ENCODE measurements at places on chromosomes 16 and 17.
A peak's percentile ranks its signal among the peaks of the same experiment; 100 is the strongest.

GRCh38 chr16:73047536-73048291 is at the start of gene ZFHX3:
ZFHX3 (minus strand) TSS chr16:73048128; CDS start chr16:72960145, 87,983 bp downstream.
- DNase-seq: peak; percentile 58

GRCh38 chr16:12271006-12271405 is 294.5 kb downstream of the SNX29 start:
- no peak for DNase-seq

DNA sequence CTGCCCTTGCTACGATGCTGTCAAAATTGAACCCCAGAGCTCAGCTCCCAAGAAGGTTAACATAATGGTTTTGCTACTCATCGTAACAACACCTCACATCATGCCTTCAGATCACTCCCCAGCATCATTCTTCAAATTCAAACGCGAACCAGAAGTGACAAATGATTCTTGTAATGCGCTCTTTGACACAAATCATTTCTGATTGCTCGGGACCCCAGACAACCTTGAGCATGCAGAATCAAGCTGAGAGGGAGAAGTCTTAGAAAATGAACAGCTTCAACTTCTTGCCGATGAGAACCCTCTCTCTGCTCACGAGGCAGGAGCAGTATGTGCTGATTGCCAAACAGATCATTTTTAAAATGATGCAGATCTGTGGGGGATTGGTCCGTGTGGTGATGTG is 241.0 kb upstream of the ASIC2 start:
- DNase-seq: no peak

GRCh38 chr16:56848955-56849689 is 15.9 kb upstream of the SLC12A3 start:
- no peak for DNase-seq

GRCh38 chr17:15947271-15947670 is 2.3 kb downstream of the ADORA2B start:
- DNase-seq: no peak

DNA sequence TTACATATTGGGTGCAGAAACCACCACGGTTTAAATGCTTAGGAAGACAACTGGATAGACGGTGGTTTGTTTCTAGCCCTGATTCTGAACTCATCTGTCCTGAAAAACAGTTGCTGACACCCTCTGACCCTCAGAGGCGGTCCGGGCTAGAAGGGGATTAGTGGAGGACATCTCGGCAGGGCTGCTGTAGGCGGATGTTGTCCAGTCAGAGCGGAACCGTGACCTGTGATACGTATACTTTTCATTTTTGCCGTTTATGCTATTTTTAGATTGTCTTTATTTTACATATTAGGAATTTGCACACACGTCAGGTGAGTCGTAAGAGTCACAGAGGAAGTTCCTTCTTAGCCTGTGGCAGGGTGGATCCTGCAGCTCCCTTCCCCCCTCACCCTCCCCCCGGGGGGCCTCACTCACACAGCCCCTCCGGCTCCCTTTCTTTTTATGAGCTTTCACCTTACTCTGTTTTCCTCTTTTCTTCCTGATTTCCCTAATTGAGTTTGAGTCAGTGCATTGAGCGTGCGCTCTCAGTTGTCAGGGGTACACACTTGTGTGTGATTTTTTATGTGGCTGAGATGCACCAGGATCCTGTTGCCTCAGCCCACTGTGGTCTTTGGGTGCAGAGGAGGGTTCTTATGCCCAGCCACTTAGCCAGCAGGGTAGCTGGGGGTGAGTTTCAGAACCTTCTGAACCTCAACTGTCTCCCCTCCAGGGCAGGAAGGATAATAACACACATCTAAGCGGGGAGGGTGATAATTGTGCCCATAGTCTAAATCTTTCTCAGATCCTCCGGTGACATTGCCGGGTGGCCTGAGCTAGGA is 211.1 kb upstream of the CHMP6 start:
- DNase-seq: peak; percentile 70

GRCh38 chr16:19113577-19114358 is at the start of gene ITPRIPL2:
ITPRIPL2 (plus strand) TSS chr16:19113964; CDS start chr16:19114462, 498 bp downstream.
- DNase-seq: peak; percentile 43

GRCh38 chr16:81652798-81653505 is 126.1 kb upstream of the PLCG2 start:
- DNase-seq: no peak

- no peak for DNase-seq
Observed at GRCh38 chr16:72159386-72159785, 12.6 kb downstream of the PMFBP1 start.

DNA sequence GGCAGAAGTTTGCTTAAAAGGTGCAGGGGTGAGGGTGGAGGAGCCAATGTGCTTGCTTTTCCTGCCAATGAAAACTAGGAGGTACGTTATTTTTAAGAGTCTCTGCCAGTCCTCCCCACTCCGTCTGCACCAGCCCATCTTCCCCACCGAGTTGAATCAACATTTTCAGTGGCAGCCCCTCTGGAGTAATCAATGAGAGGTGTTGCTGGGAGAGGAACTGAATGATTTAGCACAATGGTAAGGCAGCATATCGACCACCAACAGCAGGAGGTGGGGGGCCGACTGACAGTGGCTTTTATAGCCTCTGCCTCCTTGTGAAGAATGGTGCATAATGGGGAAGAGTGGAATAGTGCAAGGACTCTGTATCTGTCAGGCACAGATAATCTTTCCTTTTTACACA is 1465.0 kb upstream of the GOT2 start:
- no peak for DNase-seq

- DNase-seq: no peak
Observed at GRCh38 chr17:71432378-71433315, 688.2 kb upstream of the SOX9 start.

- no peak for DNase-seq
Observed at GRCh38 chr16:50932348-50932935, 190.6 kb downstream of the CYLD start.

DNA sequence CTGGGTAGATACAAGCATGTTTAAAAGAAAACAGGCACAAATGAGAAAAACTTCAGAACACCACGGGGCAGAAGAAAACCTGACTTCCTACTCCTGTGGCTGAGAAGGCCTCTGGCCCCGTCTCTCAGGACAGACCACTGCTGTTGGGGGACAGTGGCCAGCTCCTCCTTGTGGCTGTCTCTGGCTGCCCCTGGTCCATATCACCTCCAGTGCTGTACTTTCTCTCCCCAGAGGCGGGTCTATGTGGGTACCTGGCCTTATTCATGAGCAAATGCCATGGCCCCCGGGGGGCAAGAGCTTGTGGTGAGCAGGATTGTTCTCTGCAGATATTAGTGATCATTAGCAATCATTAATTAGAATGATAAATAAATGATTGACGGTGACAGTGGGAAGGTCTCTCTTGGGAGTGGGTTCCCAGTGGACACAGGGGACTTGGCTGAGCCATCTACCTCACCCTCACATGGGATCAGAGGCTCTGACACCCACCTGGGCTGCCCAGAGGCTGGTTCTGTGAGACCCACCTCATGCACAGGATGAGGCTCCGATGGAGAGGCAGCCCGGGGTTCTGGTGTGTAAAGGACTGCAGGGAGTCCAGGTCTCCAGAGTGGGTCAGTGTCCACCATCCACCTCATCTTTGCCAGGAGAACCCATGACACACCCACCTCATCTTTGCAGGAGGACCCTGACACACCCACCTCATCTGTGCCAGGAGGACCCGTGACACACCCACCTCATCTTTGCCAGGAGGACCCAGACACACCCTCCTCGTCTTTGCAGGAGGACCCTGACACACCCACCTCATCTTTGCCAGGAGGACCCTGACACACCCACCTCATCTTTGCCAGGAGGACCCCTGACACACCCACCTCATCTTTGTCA is 30.6 kb upstream of the CBFA2T3 start:
- no peak for DNase-seq

- no peak for DNase-seq
Observed at GRCh38 chr16:69496376-69496775, 69.4 kb upstream of the NFAT5 start.

GRCh38 chr17:12536472-12536871 is 129.2 kb upstream of the MYOCD start:
- no peak for DNase-seq

Data from stimulated activated naive CD8-positive, alpha-beta T cell treated with anti-CD3 and anti-CD28 coated beads, Interleukin-15, Interleukin-2, amounts not matched to agents 100 U/mL and 50 U/mL, for 24 hours (primary cell).